ENCODE measurements at places on chromosomes 1 and 21.
A peak's percentile ranks its signal among the peaks of the same experiment; 100 is the strongest.

- no peak for DNase-seq
Observed at GRCh38 chr1:223486932-223487886, 94.0 kb downstream of the CCDC185 start.

GRCh38 chr1:98034505-98034904 lies 113.7 kb upstream of the DPYD start:
- no peak for DNase-seq

- no peak for DNase-seq
Observed at GRCh38 chr1:18384059-18384458, 96.7 kb upstream of the KLHDC7A start.

DNA sequence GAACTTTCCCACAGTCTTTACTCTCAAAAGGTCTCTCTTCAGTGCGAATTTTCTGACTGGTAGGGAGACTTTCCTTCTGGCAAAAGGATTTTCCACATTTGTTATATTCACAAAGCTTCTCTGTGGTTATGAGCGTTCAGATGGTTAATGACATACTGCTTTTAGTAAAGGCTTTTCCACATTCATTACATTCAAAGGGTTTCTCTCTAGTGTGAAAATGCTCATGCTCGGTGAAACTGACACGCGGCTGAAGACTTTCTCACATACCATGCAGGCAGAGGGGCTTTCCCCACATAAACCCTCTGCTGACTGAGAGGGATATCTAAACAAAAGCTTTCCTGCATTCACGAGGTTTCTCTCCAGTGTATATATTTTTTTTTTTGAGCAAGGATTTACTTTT lies 9.9 kb upstream of the KLF18 start:
- DNase-seq: no peak

- no peak for DNase-seq
Observed at GRCh38 chr1:89339039-89339438, 24.8 kb upstream of the GBP6 start.

GRCh38 chr1:187942986-187943385 lies 1114.2 kb downstream of the PLA2G4A start:
- DNase-seq: no peak

GRCh38 chr1:171210355-171210754 lies 25.3 kb downstream of the FMO2 start:
- no peak for DNase-seq

GRCh38 chr21:42632336-42632751 lies 21.1 kb upstream of the PDE9A start:
- no peak for DNase-seq

DNA sequence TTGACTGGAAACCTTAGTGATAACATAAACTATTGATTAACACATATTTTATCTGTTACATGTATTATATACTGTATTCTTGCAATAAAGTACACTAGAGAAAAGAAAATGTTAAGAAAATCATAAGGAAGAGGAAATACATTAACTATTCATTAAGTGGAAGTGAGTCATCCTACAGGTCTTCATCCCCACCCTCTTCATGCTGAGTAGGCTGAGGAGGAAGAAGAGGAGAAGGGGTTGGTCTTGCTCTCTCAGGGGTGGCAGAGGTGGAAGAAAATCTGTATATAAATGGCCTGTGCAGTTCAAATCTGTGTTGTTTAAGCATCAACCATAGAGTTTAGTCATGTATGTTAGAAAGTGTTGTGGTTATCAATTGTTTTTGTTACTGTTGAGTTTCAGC lies 66.1 kb upstream of the CHODL start:
- DNase-seq: no peak

- peak; percentile 27 for DNase-seq
Observed at GRCh38 chr1:150973836-150974579, 627 bp downstream of the CERS2 start.

GRCh38 chr1:70220517-70221237 lies 503 bp upstream of the SRSF11 start:
- DNase-seq: no peak

- no peak for DNase-seq
Observed at GRCh38 chr1:14800500-14801076, 202.1 kb downstream of the KAZN start.

DNA sequence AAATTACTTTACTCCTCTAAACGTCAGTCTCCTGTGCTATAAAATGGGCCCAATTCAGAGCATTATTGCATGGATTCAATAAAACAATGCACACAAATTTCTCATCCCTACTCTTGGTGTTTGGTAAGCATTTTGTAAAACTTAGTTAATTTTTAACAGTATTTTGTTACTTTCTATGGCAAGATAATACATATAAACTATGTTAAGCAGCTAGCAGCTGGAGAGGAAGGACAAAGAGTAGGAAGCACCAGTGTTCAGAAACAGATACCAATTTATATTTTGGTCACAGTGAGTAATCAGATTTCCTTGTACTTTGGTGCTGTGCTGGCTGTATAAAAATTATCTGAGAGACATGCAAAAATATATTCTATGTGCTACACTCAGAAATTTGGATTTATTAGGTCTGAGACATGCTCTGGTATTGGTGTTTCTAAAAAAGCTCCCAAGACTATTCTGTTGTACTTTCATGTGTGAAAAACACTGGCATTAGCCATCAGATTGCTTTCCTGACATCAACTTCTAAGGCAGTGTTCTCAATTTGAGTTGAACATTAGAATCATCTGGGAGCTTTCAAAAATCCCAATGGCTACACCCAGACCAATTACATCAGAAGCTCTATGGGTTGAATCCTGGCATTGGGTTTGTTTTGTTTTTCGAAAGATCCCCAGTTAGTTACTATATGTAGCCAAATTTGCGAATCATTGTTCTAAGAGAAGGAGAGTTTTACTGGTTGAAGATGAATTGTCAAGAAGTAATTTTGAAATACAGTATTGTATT lies 100.3 kb upstream of the C1orf87 start:
- no peak for DNase-seq

GRCh38 chr1:204464701-204465100 lies 29.9 kb downstream of the PIK3C2B start:
- DNase-seq: no peak

- DNase-seq: peak; percentile 52
Observed at GRCh38 chr1:45326627-45327623, at the start of gene HPDL. HPDL (plus strand) TSS chr1:45326895; CDS start chr1:45327149, 254 bp downstream.
